ENCODE measurements at places on chromosomes 12 and 14.

DNA sequence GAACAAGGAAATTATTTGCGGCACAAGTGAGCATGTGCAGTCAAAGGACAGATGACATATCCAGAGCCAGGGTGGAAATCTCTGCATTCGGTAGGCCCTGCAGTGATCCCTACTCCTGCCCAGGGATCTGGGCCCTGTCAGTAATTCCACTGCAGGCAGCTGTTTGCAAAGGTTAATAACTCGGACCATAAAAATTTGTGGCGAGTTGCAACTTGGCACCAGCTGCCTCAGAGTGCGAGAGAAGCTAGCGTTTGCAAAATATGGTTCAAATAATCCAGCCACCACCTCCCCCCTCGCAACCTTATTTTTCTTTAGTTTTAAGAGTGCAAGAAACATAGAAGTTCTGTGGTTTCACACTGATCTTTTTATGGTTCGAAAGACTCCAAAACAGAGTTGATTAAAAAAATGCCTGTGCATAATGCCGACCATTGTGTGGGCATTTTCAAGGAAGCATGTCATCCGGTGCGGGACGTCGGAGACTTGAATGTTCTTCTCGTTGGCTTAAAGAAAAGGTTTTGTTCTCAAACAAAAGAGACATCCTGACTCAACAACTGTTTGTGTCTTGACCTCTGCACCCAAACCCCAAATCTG, 224.5 kb downstream of the BCL11B start:
- no peak for DNase-seq

DNA sequence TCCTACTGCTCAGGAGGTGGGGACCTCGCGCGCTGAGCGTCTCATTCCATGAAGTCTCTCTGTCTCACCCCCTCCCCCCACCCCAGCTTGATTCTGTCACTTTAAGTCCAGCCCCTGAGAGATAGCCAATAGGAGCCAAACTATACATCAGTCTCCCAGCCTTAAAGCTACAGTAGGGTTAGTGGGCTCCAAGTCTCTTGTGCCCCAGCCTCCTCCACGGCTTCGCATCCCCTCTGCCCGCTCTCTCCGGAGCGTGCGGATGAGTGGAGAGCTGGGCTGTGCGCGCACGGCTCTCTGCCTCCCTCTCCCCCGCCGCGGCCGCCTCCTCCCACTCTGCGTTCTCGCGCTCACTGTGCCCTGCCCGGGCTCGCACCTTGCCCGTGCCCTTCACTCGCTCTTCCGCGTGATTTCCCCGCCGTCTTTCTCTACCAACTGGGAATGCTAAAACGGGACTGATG, at the start of gene ESRRB:
Gene ESRRB, plus strand, starts transcription at position 191 of the 458 bp plus-strand sequence. Its CDS starts 265 bp downstream, at position 456.
- DNase-seq, result no peak

GRCh38 chr12:15962760-15963159, 51.6 kb downstream of the DERA start:
- no peak for DNase-seq

DNA sequence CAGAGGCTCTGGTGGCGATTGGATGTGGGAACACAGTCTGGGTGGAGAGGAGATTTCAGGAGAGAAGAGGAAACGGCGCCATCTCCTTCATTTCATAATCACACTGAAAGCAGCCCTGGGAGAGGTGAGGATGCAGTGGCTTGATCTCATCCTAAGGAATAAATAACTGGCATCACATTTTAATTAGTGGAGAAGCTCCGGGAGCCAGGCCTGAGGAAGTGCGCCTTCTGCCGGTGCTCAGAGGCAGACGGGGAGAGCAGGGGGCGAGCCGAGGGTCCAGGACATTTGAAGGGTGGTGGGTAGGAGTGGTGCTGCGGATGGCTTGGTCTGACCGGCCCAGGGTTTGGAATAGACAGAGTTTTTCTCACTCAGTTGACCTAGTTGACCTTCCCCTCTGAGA, 265.0 kb downstream of the CACNA1C start:
- DNase-seq, result no peak

Measured in stimulated activated effector memory CD8-positive, alpha-beta T cell treated with anti-CD3 and anti-CD28 coated beads, Interleukin-12 subunit alpha, Interleukin-12 subunit beta, amount 100 ng/mL, for 72 hours (primary cell).